Stimulated activated CD4-positive, alpha-beta T cell treated with anti-CD3 and anti-CD28 coated beads, Interleukin-1b, Interleukin-23, amount 100 ng/mL, for 48 hours (primary cell): ENCODE measurements at places on chromosomes 12 and 14.
A peak's percentile ranks its signal among the peaks of the same experiment; 100 is the strongest.

DNA sequence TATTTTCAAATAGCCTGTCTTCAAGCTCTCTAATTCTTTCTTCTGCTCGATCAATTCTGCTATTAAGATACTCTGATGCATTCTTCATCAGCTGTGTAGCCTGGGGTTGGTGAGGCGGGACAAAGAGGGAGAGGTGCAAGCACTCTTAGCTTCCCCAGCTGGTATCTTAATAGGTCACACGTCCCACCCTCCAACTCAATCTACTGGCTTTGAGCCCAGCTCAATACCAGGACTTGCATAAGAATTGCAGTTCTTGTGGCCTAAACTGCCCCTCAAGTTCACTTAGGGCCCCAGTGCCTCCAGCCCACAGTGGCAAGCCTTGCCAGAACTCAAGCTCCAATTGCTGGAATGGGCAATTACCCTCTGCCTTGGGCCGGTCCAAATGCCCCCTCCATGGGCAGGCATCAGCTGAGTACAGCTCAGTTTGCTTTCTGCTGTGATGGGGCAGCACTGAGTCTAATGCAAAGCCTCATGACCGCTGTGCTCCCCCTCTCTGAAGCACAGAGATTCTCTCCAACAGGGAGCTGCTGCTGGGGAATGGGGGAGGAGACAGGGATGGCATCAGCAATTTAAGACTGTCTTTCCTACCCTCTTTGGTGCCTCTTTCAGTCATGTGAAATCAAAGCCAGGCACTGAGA lies 5.6 kb upstream of the SPATA7 start:
- DNase-seq, result no peak

DNA sequence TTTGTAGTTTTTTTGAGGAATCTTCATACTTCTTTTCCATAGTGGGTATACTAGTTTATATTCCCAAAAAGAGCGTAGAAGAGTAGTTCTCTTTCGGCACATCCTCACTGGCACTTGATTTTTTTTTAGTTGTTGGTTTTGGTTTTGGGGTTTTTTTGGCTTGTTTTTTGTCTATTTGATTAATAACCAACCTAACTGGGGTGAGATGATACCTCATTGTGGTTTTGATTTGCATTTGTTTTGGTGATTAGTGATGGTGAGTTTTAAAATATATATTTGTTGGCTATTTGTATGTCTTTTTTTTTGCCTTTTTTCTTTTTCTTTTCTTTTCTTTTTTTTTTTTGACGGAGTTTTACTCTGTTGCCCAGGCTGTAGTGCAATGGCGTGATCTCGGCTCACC lies 69.7 kb upstream of the BTG1 start:
- no peak for DNase-seq

DNA sequence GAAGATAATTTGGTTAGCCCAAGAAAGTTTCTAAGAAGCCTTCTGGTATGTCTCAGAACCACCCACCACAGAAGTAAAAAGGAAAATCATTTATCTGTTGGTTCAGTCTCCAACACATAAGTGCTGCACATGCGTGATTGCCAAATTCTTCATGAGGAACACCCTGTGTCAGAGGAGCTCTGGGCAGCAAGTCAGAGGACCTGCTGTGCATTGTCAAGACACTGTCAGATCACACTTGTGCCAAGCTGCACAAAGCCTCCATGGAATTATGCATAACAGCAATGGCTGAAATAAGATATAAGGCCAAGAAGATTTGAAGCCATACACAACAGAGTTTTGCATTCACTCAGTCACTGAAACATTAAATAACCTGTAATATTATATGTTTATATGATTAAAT lies 1304.7 kb upstream of the FLRT2 start:
- DNase-seq, result no peak

GRCh38 chr12:24796876-24797275 lies 152.0 kb downstream of the BCAT1 start:
- DNase-seq, result no peak

GRCh38 chr14:74577247-74577947 lies 34.6 kb downstream of the LTBP2 start:
- DNase-seq, result no peak

GRCh38 chr12:2960390-2960956 lies 1.3 kb downstream of the TEAD4 start:
- peak; percentile 32 for DNase-seq

GRCh38 chr14:74135426-74135825 lies 50.7 kb downstream of the LIN52 start:
- DNase-seq, result no peak

- no peak for DNase-seq
These were observed 3.6 kb downstream of the SLC4A8 start for GRCh38 chr12:51428256-51428655.

DNA sequence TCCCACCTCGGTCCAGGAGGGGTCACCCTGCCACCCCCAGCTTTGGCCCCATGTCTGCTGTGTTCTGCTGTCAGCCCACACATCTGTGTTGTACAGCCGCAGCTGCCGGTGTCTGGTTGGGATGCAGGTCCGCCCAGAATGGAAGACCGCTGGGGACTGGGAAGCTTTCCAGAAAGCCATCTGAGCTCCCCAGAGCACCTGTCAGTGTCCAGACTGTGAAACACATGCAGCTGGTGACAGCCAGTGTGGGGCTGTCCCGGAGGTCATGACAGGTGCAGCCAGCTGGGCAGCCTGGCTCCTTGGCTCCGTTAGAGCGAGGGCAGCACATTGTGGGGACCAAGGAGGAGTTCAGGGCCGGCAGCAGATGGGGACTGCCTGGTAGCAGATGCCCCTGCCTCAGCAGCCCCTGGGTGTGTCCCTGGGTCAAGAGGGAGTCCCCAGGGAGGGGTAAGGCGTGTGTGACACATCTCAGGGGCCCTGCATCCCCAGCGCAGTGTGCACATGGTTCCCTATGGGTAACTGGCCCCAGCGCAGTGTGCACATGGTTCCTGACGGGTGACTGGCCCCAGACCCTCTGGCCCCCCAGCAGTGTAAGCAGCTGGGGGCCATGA lies 16.4 kb downstream of the CEP170B start:
- DNase-seq, result no peak

GRCh38 chr12:58955849-58956248 lies 35.5 kb upstream of the LRIG3 start:
- no peak for DNase-seq

DNA sequence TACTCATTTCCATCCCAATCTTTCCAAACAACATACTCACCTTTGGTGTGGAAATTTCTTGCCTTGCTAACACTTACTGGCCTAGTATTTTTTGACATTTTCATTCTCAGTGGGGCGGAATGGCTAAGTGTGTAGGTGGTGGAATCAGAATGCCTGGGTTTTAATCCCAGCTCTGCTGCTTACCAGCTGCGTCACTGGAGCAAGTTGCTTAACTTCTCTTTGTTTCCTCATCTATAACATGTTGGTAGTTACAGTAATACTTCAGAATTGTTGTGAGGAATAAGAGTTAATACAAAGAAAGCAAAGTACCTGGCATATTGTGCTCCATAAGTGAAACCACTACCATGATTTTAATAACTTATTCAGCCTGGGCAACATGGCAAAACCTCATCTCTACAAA lies 3.0 kb upstream of the FAM177A1 start:
- no peak for DNase-seq

GRCh38 chr14:49160983-49161382 lies 425.2 kb downstream of the RPS29 start:
- no peak for DNase-seq

GRCh38 chr14:92600318-92601053 lies 86.9 kb downstream of the RIN3 start:
- DNase-seq, result no peak

GRCh38 chr12:68612202-68612601 lies 1.5 kb downstream of the RAP1B start:
- DNase-seq, result no peak

DNA sequence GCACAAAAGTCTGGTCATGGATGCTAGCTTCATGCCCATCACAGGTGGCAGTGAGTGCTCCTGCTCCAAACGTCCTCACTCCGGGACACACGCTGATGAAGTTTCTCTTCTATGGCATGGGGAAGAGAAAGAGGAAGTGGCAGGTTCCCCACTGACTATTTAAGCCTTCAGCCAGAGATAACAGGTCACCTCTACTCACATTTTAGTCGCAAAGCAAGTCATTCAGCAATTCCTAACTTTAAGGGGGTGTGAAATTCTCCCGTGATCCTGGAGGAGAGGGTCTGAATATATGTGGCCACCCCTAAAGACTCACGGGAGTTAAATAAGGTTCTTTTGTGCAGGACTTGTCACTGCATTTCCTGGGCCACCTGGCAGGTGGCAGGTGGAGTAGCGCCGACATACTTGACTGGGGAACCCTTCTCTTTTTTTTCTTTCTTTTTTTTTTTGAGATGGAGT lies 18.8 kb upstream of the RCOR1 start:
- DNase-seq, result no peak

DNA sequence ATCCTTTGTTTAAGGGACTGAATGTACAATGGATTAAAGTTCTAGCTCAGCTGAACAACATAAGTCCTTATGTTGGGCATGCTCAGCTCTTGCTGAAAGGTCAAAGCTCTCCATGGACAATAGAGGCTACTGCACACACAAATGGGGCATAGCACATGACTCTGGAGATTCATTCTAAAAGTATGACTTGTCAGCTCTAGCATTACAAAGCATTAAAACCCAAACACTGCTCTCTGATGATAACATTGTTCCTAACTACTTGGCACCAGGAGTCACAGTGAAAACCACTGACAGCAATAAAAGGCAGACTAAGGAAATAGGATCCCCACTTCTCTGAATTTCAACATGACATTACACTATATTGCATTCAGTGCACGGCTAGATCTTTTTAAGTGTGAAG lies 21.9 kb upstream of the FSCB start:
- no peak for DNase-seq

DNA sequence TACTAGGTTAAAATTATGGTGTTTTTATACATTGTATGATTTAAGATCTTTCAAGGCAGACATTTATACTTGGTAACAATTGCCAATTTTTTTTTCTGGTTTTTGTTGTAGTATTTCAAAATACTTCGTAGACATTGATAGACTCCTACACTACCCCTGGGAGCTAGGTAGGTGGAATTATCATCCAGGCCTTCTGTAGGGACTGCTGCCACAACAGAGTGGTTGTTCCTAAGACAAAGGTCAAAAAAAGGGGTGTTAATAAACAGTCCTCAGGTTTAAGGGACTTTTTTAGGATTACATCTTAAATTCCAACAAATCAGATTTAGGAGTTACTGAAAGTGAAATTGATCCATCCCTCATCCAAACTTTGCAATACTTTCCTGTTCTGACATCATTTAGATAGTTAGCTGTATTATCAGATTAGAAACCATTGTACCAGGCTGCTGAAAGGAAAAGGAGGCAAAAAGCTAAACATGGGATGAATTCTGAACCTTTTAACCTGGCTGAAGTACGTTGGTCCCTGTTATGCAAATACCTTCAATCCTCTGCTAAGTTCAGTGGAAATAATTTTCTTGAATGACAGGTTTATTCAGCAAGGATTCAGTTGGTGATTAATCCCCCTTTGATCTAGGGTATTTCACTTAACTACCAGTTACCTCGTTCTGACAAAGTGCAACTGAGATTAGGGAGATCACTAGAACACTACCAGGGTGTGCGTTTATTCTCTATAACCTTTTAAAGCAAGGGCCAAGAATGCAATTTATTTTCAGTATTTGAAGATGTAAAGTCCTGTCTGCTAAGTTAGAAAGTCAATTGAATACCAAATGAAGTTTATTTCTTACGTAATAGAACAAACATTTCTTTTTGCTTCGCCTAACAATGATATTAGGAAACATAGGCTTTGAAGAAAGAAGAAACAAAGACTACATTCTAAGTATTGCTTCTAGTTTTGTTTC lies 23.2 kb downstream of the AP5M1 start:
- no peak for DNase-seq

DNA sequence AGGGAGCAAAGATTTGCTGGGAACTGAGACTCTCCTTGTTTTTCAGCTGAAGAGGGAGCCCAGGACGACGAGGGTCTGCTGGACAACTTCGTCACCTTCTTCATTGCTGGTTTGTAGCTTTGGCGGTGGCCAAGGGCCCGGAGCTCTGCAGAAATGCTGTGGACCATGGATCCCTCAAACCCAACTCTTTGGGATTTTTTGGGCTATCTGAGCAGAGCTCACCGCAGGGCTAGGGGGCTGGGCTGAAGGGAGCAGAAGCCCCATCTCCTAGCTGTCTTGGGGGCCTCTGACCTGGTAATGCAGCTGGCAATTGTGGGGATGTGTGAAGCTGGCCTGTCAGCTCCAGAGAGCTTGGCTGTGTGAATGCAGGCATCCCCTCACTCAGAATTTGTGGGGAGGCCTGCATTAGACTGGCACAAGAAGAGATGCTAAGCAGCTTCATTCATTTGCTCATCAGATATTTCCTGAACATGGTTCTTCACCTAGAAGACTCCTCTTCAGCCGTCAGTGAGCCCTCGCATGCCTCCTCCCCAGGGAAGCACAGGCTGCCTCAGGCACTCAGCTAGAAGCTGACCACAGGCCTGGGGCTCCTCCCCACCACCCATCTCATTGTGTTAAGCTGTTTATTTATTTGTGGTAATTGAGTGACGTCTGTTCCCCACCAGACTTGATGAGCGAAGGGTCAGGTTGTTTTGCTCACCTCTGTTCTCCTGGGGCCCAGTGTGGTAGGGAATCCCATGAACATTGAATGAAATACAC lies 32.2 kb downstream of the CYP46A1 start:
- DNase-seq, result no peak

DNA sequence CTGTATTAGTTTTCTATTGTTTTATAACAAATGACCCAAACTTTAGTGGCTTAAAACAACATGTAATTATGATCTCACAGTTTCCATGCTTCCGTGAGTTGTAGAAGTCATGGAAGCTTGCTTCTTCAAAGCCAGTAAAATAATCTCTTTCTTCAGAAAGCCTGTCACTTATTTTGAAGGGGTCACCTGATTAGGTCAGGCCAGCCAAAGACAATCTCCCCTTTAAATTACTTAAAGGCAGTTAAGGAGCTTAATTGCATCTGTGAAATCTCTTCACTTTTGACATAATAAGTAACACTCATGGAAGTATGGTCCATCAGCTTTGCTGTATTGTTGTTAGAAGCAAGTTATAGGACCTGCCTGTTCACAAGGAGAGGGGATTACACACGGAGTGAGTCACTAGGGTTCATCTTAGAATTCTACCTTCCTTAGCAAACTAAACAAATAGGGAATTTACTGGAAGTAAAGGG lies 89.8 kb downstream of the FAR2 start:
- DNase-seq, result no peak

GRCh38 chr14:37565550-37565949 lies 29.5 kb downstream of the FOXA1 start:
- no peak for DNase-seq

DNA sequence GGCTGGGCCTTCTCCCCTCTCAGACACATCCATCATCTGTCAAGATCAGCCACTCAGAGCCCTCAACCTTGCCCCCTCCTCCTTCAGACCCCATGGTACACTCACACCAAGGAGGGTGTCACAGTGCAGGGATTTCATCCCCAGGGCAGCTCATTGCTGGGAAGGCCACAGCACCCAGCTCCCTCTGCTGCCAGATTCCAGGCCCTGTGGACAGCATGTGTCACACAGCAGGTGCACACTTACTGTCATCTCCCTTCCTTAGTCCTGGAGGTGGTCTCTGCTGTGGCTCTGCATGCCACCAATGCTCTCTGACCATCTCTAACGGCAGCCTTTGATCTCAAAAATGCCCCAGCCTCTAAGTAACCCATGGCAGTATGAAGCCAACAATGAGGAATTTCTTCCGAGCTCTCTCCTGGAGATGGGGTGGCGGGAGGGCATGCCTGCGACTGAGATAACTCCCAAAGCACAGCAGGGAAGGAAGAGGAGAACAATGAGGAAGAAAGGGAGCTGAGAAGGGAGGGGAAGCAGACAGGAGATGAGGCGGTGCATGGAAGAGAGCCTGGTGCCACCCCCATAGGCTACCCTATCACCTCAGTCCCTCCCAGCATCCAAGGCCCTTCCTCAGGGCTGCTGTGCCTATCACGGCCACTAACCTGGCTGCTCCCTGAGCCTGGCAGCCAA lies 101.0 kb downstream of the SINHCAF start:
- DNase-seq, result no peak

- no peak for DNase-seq
These were observed 43.1 kb downstream of the ACSS3 start for GRCh38 chr12:81120961-81121360.
